ENCODE measurements at places on chromosomes 4 and X.

- DNase-seq = peak; percentile 58
Observed at GRCh38 chr4:76665153-76665552, 230.1 kb downstream of the SHROOM3 start.

GRCh38 chr4:80213117-80213815 is 16.0 kb downstream of the PRDM8 start:
- DNase-seq = peak; percentile 41

GRCh38 chrX:152640034-152640818 is 2.5 kb downstream of the GABRQ start:
- peak; percentile 65 for DNase-seq

DNA sequence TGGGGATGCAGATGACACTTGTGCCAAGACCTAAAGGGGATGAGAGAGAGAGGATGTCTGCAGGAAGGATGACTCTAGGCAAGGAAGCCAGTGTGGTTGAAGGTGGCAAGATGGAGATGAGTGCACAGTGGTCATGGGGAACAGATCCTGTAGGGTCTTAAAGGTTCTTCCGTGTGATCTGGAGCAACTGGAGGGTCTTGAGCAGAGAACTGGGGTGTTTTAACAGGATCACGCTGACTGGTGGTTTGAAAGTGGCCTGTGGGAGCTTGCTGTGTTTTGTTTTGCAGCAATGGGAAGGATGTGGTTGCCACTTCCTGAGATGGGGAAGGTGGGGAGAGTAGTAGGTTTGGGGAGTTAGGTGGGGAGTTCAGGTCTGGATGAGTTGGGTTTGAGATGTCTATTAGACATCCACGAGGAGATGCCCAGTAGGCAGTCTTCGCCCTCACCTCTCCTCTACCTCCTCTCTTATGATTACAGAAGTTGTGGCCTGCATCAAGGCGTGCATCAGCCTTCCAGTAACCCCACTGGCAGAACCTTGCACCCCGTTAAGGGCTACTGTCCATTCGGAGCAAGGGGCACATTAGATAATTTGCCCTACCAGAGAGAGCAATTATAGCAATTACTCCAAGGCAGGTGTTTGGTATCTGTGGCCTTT is 1.4 kb upstream of the STBD1 start:
- no peak for DNase-seq

DNA sequence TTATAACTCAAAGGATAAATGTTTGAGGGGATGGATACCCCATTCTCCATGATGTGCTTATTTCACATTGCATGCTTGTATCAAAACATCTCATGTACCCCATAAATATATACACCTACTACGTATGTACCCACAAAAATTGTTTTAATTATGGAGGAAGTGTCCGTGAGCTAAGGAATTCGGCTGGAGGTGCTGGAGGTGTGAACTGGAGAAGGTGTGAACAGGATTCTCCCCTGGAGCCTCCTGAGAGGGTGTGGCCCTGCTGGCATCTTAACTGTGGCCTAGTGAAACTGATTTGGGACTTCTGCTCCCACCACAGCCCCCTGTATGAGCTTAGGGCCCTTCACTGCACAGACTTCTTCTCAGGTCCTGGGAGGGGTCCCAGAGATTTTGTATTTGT is 23.4 kb downstream of the PNMA6E start:
- DNase-seq = no peak

DNA sequence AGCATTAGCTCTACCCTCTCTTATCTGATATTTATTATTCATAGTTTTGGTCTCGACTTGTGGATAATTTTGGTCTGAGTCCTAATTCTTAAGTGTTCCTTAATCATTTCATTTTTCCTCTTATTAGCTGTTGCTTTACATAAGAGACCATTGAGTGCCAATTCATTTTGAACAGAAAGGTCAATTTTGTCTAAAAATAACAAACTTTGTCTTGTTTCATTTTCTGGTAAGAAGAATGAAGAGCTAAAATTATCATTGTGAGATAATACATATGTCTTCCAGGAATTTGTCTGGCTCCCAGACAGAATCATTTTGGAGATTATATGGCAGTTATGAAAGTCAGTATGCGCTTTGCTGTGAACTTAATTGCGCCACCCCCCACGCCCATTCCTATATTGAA is 1471.8 kb downstream of the PCDH7 start:
- no peak for DNase-seq

- DNase-seq = no peak
Observed at GRCh38 chrX:77298790-77299189, 148.4 kb upstream of the FGF16 start.

DNA sequence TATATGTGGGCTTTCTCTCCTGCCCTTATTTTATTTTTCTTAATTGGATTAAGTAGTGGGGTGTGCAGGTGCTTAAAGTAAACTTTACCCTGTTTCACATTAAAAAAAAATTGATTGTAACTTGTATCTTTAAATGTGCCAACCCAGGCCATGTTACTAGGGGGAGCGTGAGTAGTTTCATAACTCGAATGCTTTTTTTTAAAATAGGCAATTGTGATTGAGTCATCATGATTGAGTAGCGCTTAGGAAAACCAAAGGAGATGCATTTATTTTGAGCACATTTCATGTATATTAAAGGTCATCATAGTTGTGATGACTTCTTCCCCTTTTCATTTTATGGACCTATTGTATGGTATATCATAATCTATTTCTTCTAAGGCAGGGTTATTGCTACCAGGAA is 32.2 kb downstream of the GPAT3 start:
- no peak for DNase-seq

- DNase-seq = no peak
Observed at GRCh38 chrX:47583240-47583861, 1.1 kb downstream of the TIMP1 start.

- no peak for DNase-seq
Observed at GRCh38 chrX:74085642-74086236, 218.2 kb upstream of the ZCCHC13 start.

DNA sequence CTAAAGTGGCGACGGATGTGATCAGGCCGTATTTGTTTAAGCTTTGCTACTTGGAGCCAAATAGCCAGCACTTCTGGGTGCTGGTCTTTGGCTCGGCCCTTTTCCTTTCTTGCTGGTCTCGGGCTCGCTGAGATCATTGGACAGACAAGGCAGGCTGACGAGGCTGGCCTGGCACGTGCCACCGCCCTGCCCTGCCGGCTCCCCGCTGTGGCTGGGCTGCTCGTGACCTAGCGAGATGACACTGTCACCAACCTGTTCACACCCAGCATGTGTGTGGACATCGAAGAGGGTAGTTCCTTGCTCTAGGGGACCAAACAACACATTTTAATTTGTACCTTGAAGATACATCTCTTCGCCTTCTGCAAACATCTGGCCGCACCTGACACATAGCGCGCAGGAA is 98.0 kb downstream of the ABLIM2 start:
- no peak for DNase-seq

DNA sequence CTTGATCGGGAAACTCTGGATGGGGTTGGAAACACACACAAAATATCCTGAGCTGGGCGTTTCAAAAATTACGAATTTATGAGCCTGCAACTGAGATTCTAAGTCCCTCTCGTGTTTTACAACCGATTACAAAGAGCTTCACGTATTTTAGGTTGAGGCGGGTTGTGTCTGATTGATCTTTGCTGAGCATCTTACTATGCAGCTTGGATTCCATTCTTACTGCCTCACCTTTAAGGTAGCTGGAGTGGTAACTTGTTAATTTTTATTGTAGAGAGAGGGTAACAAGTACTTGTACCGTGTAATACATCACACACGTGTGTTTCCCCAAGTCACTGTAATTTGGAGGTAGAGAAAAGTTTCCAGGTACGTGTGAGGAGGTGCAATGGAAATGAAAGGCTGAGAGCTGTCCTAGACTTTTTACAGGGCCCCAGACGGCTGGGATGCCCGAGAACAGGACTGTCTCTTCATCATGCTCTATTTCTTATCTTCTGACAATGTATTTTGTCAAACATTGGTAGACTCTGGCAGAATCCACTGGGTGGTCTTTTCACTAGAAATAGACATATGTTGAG is 97.8 kb upstream of the TENM3 start:
- DNase-seq = no peak

DNA sequence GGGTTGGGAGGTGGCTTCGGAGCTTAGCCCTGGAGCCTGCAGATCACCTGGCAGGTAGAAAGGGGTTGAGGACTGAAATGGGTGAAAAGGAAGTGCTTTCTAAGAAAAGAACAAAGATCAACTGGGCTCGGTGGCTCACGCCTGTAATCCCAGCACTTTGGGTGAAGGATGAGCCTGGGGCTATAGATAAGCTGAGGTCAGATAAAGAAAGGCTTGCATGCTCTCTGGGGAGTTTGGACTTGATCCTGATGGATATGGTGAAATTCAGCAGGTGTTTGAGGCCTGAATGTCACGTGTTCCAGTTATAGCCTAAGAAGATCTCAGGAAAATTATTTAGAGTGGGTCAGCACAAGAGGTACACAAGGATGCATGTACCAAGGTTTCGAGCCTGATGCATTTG is 40.8 kb downstream of the SLC34A2 start:
- no peak for DNase-seq

DNA sequence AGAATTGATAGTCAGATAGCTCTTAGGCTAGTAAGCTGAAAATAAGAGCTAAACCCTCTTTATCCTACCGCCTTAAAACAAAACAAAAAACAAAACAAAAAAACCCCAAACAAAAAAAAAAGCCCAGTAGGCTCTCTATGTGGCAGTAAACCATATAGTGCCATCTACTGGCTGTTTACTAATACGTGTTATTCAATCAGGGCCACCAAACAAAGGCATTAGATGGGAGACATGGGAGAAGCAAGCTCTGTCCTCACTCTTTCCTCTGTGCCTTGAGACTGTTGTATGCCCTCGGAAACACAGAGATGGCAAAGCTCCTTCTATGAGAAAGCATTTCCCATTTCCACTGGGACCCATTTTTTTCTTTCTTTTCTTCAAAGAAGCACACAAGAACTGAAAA is 148.8 kb upstream of the MID1 start:
- DNase-seq = peak; percentile 37

DNA sequence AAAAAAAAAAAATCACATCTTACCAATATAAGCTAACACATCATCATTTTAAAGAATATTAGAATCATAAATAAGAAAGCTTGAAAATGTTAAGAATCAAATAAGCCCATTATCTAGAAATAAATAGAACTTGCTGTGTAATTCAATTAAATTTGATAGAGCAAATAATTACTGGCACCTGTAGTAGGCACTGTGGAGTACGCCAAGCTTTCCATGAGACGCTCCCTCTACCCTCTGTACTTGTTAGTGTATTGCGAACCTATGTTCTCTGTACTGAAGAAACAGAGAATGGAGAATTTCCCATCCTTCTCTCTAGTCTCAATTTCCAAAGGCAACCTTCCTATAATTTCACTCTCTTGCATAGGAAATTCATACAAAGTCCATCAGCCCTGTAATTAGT is 61.7 kb upstream of the HAND2 start:
- DNase-seq = no peak

DNA sequence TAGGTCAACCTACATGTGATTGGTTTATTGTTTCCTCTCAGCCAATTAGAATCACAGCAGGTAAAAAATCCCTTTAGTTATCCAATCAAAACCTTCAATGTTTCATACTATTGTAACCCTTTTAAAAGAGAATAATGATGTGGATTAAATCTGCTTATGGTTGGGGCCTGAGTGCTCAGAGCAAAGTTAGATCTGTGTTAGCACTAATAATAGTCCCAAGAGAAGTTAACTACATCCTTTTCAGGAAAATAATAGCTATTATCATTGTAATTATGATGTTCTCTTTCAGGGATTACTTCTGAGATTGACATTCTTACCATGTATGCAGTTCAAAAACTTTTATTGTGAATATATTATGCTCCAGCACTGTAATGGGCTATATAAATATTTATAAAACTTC is 262.6 kb upstream of the ARX start:
- DNase-seq = no peak

DNA sequence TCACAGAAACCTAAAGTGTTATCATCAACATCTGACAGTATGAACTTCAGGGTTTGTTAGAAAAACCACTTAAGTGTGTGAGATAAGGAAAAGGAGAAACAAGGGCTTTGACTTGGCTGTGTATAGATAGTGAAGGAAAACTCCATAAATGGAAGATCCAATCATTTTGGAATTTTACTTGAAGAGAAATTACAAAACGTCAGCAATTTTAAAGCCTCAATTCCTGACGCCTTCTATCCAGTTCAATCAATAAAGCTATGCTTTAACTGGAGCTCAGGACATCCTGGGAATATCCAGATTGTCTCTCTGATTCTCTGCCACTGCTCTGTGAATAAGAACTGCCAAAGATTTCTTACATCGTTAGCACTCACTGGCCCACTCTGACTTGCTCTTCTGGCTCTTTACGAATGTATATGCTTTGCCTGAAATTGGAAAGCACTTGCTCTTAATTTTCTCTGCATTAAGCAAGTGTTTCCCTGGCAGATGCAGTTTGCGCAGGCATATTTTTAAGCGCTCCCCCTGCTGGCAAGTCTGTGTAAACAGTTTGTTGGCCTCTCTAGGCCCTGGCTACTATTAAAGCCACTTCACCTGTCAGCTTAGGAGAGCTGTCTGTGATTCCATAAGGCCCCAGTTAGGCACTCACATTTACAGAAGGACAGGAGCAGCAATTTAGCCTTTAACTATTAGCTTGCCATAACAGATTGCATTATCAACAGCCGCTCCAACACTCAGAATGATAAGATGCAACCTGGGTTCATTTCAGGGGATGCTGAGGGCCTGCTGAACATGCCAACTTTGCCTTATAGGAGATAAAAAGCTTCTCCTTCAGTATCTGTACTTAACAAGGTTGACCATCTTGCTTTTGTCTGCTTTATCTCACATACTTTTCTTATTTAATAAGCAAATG is 251.4 kb upstream of the DDX53 start:
- DNase-seq = peak; percentile 25

DNA sequence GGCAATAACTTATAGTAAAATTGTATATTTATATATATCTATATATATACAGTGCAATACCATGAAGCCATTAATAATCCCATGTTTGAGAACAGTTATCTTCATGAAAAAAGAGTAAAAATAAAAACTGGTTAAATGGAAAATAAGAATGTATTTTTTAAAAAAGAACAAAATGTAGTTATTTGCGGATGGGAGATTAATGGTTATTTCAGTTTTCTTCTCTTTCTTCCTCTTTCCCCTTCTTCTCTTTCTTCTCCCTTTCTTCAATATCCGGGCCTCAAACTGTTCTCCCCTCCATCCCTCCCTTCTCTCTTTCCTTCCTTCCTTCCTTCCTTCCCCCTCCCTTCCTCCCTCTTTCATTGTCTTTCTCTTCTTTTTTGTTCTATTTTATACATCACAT is 1301.7 kb upstream of the IGFBP7 start:
- no peak for DNase-seq

- no peak for DNase-seq
Observed at GRCh38 chrX:79176028-79176427, 31.5 kb downstream of the GPR174 start.

- DNase-seq = no peak
Observed at GRCh38 chrX:45788941-45789348, 588.3 kb upstream of the DIPK2B start.

GRCh38 chr4:172188248-172188988 is 375.2 kb downstream of the GALNTL6 start:
- DNase-seq = no peak

DNA sequence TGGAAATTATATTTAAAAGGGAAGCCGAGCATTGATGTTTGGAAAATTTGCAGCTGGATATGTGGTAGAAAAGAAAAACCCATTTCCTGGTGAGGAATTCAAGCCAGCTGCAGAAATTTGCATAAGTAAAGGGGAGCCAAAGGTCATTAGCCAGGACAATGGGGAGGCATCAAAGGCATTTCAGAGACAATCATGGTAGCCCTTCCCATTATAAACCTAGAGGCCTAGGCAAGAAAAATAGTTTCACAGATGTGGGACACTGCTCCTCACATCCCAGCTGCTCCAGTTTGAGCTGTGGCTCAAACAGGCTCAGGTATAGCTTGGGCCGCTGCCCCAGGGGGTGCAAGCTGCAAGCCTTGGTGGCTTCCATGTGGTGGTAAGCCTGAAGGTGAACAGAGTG is 35.8 kb downstream of the NAP1L3 start:
- no peak for DNase-seq

- DNase-seq = no peak
Observed at GRCh38 chr4:138702190-138702824, 313.3 kb upstream of the NOCT start.

Data from fibroblast of skin of abdomen (primary cell).